ENCODE measurements at places on chromosomes 6 and 20. TPM values are rescaled to one million over a fixed set of nuclear protein-coding genes. Genes with fewer than 3 reads are reported as not detected.

The CLPSL1 gene
- total RNA-seq: not detected

The PRRT1 gene
- not detected for total RNA-seq

DNA sequence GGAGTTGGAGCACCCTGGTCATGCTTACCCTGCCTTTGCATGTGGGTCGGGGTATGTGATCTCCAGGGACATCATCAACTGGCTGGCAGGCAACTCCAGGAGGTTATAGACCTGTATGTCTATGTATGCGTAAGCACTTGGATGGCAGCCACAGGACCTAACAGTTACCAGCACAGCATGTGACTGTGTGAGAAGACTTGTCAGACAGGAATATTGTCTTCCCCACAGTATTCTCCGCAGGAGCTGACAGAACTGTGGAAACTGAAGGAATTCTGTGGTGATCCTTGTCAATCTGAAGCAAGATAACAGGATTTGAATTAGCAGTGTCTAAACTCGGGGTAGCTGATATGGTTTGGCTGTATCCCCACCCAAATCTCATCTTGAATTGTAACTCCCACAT is 59.2 kb downstream of the TMEM244 start:
- DNase-seq: no peak

DNA sequence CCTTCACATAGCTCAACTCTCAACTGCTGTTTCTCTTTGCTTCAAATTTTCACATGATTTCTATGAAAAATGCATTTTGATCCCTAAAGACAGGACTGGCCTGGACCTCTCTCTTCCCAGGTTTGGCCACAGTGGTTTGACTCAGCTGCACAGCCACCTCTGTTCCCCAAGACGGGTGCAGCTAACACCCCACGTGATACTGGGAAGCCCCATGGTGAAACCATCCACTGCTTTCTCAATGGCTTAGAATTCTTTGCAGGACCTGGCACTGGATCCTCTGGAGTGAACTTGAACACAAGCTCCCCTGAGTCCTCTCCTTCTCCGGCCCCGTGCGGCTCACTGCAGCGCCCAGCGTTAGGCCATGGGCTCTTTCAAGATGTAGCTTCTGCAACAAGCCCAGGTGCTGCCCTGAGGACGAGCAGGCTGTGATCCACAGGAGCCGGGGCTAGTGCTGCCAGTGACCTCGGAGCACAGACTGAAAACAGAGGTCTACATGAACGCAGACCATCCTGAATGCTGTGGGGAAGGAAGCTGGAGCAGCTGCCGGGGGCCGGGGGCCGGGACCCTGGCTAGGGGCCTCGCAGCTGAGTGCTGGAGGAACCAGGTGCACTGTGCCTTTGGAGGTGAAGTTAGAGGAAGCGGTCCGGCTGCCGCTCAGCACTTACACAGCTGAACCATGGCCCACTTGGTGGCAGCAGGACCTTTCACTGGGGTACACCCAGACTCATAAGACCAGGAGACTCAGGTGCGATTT is 58.8 kb upstream of the MPC1 start:
- no peak for DNase-seq

GRCh38 chr20:59602546-59603080 is 1.7 kb upstream of the PHACTR3 start:
- DNase-seq: no peak

DNA sequence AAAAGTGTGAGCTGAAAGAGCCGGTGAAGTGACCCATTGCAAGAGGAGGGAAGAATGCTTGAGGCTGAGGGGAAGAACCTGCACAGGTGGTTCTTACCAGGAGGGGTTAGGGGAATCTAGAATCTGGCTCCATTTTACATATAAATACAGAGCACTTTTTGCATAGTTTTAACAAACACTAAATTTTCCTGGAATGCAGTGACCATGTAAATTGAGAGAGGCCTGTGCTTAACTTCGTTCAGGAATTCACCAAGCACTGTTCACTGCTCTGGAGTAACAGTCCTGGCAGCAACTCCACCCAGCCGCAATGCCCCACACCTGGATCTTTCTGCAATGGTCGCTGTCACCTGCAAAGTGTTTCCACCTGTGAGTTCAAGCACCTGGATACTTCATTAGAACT is 13.2 kb upstream of the RIPOR3 start:
- no peak for DNase-seq

GRCh38 chr6:42032366-42032765 is 18.0 kb upstream of the TAF8 start:
- DNase-seq: no peak

All from myocyte (in vitro differentiated cells).